ENCODE measurements at places on chromosomes 6 and 20. TPM values are rescaled to one million over a fixed set of nuclear protein-coding genes. Genes with fewer than 3 reads are reported as not detected.

Gene TGM3
- not detected for total RNA-seq

DNA sequence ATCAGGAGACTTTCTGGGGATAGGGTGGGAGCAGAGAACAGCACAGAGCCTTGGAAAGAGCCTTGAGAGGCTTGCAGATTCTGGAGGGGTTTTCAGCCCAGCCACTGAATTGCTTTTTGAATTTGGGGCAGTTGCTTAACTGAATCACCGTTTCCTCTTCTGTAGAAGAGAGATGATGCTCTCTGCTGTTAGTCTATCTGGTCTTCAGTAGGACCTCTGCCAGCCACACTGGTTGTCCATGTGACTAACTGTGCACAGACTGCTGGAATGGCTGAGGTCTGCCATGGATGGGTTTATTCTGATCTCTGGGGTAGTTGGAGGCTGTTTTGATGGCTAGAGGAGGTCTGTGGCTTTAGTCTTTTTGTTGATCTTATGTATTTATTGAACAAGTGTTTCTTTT is 21.4 kb upstream of the PRDM1 start:
- no peak for DNase-seq

GRCh38 chr20:4062721-4063606 is 47.6 kb upstream of the RNF24 start:
- no peak for DNase-seq

Gene MYLK4
- total RNA-seq: 0.52 TPM

DNA sequence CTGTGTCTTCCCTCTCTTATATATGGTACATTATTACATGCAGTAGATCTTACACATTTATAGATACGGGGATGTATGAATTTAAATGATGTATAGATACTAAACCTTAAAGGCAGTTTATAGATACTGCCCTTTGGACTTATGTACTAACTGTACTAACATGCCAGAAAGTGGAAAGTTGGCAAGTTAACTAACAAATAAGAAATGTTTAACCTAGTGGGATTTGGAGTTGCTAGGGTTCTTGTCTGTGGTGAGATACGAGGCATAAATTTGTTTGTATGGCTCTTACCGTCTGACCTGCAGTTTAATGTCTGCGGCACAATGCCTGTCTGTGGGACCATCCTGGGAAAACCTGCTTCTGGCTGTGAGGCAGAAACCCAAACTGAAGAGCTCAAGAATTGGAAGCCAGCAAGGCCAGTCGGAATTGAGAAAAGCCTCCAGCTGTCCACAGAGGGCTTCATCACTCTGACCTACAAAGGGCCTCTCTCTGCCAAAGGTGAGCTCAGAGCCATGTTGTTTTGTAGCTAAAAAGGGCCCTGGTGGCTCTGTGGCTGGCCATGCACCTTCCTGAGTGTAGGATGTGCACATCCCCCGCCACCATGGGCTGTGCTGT is 62.9 kb upstream of the SLC22A1 start:
- DNase-seq: peak; percentile 6

- no peak for DNase-seq
Observed at GRCh38 chr6:115832186-115832585, 228.5 kb downstream of the FRK start.

DNA sequence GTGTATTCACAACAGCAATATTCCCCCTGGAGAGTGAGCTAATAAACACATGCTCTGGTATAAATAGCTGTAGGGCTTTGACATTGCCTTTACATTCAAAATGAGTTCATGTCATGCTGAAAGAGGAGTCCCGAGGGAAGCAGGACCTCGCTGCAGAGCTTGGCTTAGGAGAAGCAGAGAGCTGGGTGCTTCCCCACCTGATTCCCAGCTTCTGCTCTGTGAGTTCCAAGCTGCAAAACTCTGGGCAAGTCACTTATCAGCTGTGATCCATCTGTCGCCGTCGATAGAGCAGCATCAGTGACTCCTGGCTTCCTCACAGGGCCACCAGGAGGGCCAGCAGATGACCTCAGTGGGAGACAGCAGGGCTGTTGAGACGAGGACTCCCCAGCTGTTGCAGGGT is 241.8 kb downstream of the ANKRD60 start:
- DNase-seq: no peak

GRCh38 chr6:131758920-131759319 is 48.1 kb upstream of the CTAGE9 start:
- no peak for DNase-seq

- peak; percentile 33 for DNase-seq
Observed at GRCh38 chr6:106907754-106908153, 66.8 kb downstream of the CD24 start.

DNA sequence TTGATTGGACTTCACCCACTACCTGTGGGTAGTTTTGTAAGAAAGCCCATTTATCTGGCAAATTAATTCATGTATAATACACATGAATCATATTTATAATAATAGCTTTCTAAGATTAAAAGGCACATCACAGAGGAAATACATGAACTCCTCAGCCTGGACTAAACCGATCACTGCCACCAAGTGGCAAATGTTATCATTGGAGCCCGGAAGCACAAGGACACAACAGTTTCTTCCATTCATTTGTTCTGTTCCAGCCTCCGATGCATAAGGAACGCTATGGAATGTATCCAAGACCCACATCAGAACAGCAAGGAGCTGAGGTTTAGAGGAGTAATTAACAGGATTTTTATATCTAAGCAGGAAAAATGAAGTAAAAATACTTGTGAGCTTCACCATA is 13.9 kb upstream of the IPCEF1 start:
- DNase-seq: peak; percentile 46

Gene LBP
- total RNA-seq: 0.35 TPM

Measured in renal cortical epithelial cell (primary cell).